ENCODE measurements at places on chromosomes 2 and 18. TPM values are rescaled to one million over a fixed set of nuclear protein-coding genes. Genes with fewer than 3 reads are reported as not detected.

- no peak overlapping the region for H3K27ac ChIP-seq
- no peaks in the 10 kb centered on the region for H3K27me3 ChIP-seq
- no peaks in the 10 kb centered on the region for H3K4me1 ChIP-seq
- H3K36me3 ChIP-seq, result no peaks in the 10 kb centered on the region
- no peak for DNase-seq
Observed at GRCh38 chr2:28224648-28225472, 167.8 kb upstream of the FOSL2 start.

DNA sequence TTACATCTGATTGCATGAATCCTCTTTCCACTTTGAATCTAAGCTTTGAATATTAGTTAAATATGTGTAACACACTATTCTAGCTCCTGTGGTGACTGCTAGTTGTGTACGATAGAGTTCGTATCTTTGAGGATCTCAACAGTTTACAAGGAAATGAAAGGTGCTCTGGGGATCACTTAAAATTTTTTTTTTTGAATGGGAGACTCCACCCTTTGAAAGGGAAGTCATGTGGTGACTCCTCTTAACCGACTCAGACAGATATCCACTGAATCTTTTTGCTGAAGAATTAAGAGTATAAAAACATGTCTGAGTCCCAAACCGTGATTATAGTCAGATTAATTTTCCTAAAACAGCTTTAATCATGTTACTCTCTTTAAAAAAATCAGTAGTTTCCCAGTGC, 4.0 kb downstream of the CLIP4 start:
- DNase-seq, result no peak
- H3K4me1 ChIP-seq, result no peaks in the 10 kb centered on the region
- H3K27ac ChIP-seq, result no peak overlapping the region

The FARSB gene
- total RNA-seq, result 17.1 TPM

DNA sequence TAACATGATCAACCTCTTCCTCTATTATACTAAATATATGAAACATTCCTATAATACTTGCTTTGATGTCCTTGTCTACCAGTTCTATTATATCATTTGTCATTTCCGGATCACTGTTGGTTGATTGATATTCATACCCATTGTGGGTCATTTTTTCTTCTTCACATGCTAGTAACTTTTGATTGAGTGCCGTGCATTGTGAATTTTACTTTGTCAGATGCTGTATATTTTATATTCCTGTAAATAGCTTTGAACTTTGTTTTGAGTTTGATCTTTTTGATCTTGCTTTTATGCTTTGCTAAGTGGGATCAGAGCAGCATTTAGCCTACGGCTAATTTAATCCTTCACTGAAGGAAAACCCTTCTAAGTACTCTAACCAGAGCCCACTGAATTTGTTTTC, 168.9 kb upstream of the RAB6C start:
- no peak overlapping the region for H3K4me3 ChIP-seq
- DNase-seq, result no peak
- H3K4me1 ChIP-seq, result no peaks in the 10 kb centered on the region
- H3K36me3 ChIP-seq, result no peaks in the 10 kb centered on the region
- no peak overlapping the region for H3K27ac ChIP-seq

GRCh38 chr2:111972955-111973565, 74.7 kb downstream of the MERTK start:
- no peak overlapping the region for H3K4me3 ChIP-seq
- no peaks in the 10 kb centered on the region for H3K4me1 ChIP-seq
- no peaks in the 10 kb centered on the region for H3K27me3 ChIP-seq
- H3K36me3 ChIP-seq, result peaks cover 5% of the 10 kb centered on the region

GRCh38 chr2:241037498-241037897, 39.1 kb downstream of the SNED1 start:
- peaks cover 5% of the 10 kb centered on the region for H3K4me1 ChIP-seq
- no peaks in the 10 kb centered on the region for H3K27me3 ChIP-seq
- DNase-seq, result no peak
- no peak overlapping the region for H3K27ac ChIP-seq
- H3K36me3 ChIP-seq, result no peaks in the 10 kb centered on the region
- H3K4me3 ChIP-seq, result no peak overlapping the region

The DUSP11 gene
- total RNA-seq, result 25.5 TPM

The CNGA3 gene
- total RNA-seq, result not detected

DNA sequence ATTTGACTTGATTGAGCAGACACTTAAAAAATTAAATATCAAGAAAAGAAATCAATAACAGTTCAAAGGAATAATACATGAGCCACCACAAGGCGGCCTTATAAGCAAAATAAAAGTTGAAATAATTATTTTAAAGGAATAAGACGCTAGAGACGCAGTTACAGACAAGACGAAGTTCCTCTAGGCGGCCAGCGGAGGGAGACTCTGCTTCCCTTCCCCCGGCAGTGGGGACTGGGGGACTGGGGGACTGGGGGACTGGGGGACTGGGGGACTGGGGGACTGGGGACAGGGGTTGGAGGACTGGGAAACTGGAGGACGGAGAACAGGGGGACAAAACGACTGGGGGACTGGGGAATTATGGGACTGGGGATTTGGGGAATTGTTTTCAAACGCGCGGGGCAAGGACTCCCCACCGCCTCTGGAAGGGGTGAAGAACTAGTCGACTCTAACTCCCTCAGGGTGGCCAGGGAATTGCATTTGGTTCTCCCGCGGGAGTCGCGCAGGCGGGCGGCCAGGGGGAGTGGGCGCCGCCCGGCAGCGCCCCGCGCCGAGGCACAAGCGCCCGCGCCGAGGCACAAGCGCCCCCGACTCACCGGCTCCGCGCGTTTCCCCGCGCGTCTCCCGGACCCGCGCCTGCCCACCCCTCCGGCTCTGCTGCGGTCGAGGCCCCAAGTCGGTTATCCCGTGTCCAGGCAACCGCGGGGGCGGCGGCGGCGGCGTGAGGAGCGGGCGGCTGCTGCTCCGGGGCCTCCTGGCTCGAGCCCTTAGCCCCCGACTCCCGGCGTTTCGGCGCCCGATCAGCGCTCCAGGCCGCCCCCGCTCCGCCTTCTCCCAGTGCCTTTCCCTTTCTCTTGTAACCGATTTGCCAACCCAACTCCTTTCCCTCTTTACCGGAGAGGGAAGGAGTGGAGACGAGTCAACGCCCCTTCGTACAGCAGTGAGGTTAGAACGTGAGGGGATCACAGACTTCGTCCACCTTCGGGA, at the start of gene CCDC178:
Gene CCDC178 (minus strand): TSS at position 662 of the 984 bp plus-strand sequence. CDS start 28,633 bp downstream, outside the sequence.
- H3K4me3 ChIP-seq, result peak within 1 kb of the TSS; percentile 56
- H3K27me3 ChIP-seq, result no peaks in the 10 kb centered on the region
- H3K36me3 ChIP-seq, result no peaks in the 10 kb centered on the region
- peak within 1 kb of the TSS; percentile 88 for H3K27ac ChIP-seq
- no peaks in the 10 kb centered on the region for H3K4me1 ChIP-seq

The PARD3B gene
- 29.6 TPM for total RNA-seq

GRCh38 chr2:154637456-154637855, 61.0 kb upstream of the KCNJ3 start:
- no peaks in the 10 kb centered on the region for H3K27me3 ChIP-seq
- H3K27ac ChIP-seq, result no peak overlapping the region
- no peak overlapping the region for H3K4me3 ChIP-seq
- H3K36me3 ChIP-seq, result no peaks in the 10 kb centered on the region
- DNase-seq, result no peak

The RSAD2 gene
- 4.5 TPM for total RNA-seq

GRCh38 chr2:1321321-1321720, 91.9 kb upstream of the TPO start:
- no peak overlapping the region for H3K27ac ChIP-seq
- H3K4me3 ChIP-seq, result no peak overlapping the region
- no peaks in the 10 kb centered on the region for H3K36me3 ChIP-seq
- H3K27me3 ChIP-seq, result no peaks in the 10 kb centered on the region

GRCh38 chr2:23351388-23352141, 33.4 kb upstream of the KLHL29 start:
- peaks cover 5% of the 10 kb centered on the region for H3K4me1 ChIP-seq
- H3K27ac ChIP-seq, result no peak overlapping the region
- H3K4me3 ChIP-seq, result no peak overlapping the region
- no peaks in the 10 kb centered on the region for H3K36me3 ChIP-seq

GRCh38 chr18:32674491-32674890, 98.3 kb downstream of the KLHL14 start:
- no peaks in the 10 kb centered on the region for H3K4me1 ChIP-seq
- no peak overlapping the region for H3K4me3 ChIP-seq
- no peak overlapping the region for H3K27ac ChIP-seq
- no peaks in the 10 kb centered on the region for H3K27me3 ChIP-seq
- DNase-seq, result peak; percentile 13
- H3K36me3 ChIP-seq, result no peaks in the 10 kb centered on the region

DNA sequence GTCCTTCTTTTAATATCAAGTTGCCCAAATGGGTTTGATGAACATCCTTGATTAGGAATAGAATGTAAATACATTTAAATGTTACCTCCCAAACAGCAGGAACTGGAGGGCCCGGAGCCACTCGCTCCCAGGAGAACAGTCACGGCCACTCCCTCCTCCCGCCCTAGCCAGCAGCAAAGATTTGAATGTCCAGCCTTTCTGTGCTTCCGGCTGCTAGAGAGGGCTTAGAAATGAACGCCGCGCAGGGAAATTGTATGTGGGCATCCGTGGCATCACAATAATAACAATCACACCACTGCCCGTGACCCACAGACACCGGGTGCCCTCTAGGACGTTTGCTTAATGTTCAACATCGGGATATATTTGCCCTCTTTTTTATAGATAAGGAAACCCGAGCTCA, 164.9 kb upstream of the SALL3 start:
- no peaks in the 10 kb centered on the region for H3K36me3 ChIP-seq
- H3K27me3 ChIP-seq, result peaks cover 2% of the 10 kb centered on the region
- no peak for DNase-seq
- no peak overlapping the region for H3K27ac ChIP-seq
- H3K4me3 ChIP-seq, result no peak overlapping the region
- peaks cover 2% of the 10 kb centered on the region for H3K4me1 ChIP-seq

DNA sequence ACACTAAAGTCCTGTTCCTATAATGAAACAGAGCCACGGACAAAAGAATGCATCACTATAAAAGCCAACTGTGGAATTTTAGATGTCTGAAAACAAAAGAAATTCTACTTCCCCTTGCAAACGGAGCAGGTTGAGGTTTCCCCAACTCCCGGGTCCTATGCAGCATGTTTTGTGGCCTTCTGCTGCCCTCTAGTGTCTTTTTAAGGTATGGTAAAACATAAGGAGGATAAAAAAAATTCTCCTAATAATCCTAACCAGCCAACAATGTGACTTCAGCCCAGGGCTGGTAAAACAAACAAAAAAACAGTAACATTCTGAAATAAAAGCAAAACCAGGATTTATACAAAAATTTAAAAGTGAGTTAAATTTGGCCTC, 539.5 kb downstream of the NRXN1 start:
- H3K4me3 ChIP-seq, result peak overlapping the region; percentile 33
- no peaks in the 10 kb centered on the region for H3K4me1 ChIP-seq
- H3K36me3 ChIP-seq, result no peaks in the 10 kb centered on the region
- no peak overlapping the region for H3K27ac ChIP-seq

The IL36G gene
- total RNA-seq, result not detected

GRCh38 chr2:46893269-46893939, 22.2 kb downstream of the MCFD2 start:
- H3K27ac ChIP-seq, result no peak overlapping the region
- no peaks in the 10 kb centered on the region for H3K36me3 ChIP-seq
- H3K4me3 ChIP-seq, result no peak overlapping the region
- H3K27me3 ChIP-seq, result no peaks in the 10 kb centered on the region
- DNase-seq, result no peak
- no peaks in the 10 kb centered on the region for H3K4me1 ChIP-seq

- H3K4me3 ChIP-seq, result no peak overlapping the region
- no peak for DNase-seq
- no peaks in the 10 kb centered on the region for H3K27me3 ChIP-seq
- no peaks in the 10 kb centered on the region for H3K4me1 ChIP-seq
Observed at GRCh38 chr2:107525406-107525805, 301.3 kb upstream of the RGPD4 start.

DNA sequence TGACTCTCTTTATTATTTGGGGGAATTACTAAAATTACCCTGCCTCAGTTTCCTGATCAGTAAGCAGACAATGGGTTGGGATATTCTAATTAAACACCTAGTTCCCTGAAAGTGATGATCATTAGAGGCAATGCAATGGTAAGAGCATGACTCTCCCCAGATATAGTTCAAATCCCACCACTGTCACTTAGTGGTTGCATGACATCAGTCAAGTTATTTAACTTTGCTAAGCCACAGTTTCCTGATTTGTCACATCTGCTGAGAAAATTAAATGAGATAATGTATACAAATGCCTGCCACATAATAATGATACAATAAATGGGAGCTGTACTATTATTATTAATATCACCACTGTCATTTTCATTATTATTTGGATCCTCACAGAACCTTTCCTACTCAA, 29.9 kb downstream of the ZEB2 start:
- no peak overlapping the region for H3K27ac ChIP-seq
- no peak for DNase-seq
- no peaks in the 10 kb centered on the region for H3K4me1 ChIP-seq
- H3K4me3 ChIP-seq, result no peak overlapping the region

DNA sequence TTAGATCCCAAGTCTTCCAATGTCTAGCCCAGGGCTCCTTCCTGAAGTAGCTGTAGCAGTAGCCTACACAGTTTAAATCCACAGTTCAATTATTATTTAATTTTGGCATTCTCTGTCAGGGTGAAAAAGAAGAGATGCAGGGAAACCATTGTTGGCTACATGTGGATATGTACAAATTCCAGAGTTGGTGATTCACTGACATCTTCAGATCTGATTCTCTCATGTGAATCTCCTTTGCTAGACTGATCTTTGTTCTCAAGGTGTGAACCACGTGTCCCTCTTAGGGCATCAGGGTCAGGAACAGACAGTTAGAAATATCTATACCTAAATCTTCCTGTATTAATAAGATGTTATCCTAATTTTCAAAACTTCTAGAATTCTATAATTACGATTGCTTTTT, 36.7 kb downstream of the ADCYAP1 start:
- no peaks in the 10 kb centered on the region for H3K27me3 ChIP-seq
- H3K4me1 ChIP-seq, result no peaks in the 10 kb centered on the region
- H3K4me3 ChIP-seq, result no peak overlapping the region
- H3K36me3 ChIP-seq, result no peaks in the 10 kb centered on the region
- no peak overlapping the region for H3K27ac ChIP-seq

GRCh38 chr2:142987044-142987443, 109.6 kb downstream of the KYNU start:
- H3K27ac ChIP-seq, result no peak overlapping the region
- peaks cover 14% of the 10 kb centered on the region for H3K4me1 ChIP-seq
- no peaks in the 10 kb centered on the region for H3K27me3 ChIP-seq
- no peak overlapping the region for H3K4me3 ChIP-seq
- no peaks in the 10 kb centered on the region for H3K36me3 ChIP-seq

All from kidney (tissue), 22 donors.